ENCODE measurements at places on chromosomes 3 and 15.

DNA sequence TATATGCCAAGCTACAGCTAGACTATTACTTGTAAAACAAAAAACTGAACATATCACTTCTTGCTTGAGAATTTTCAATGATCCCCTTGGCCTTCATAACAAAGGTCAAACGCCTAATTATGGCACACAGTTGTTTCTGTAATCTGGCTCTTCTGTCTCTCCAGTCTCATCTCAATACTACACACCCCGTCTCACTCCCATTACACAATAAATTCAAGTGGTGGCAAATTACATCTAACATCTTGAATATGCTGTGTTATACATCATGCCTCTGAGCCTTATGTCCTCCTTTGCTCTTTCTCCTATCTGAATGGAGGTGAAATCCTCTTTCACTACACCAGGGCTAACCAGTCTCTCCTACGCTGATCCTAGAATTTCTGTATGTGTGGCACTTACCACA is 140.4 kb downstream of the TBL1XR1 start:
- DNase-seq: no peak

DNA sequence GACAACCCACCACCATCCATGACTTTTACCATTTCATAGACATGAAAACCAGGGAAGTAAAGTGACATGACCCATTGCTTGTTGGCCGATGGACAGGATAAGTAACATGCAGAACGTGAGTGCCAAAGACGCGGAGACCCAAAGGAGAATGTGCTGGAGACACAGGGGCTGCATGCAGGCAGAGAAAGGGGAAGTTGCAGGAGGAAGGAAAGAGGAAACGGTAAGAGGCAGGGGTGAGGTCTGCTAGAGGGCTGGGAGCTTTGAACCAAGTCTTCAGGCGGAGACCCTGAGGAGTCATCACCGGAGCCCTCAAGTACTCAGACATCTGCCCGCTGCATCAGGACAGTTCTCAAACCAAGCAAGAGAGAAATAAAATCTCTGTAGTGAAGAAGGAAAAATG is 34.9 kb downstream of the MAGEF1 start:
- no peak for DNase-seq

DNA sequence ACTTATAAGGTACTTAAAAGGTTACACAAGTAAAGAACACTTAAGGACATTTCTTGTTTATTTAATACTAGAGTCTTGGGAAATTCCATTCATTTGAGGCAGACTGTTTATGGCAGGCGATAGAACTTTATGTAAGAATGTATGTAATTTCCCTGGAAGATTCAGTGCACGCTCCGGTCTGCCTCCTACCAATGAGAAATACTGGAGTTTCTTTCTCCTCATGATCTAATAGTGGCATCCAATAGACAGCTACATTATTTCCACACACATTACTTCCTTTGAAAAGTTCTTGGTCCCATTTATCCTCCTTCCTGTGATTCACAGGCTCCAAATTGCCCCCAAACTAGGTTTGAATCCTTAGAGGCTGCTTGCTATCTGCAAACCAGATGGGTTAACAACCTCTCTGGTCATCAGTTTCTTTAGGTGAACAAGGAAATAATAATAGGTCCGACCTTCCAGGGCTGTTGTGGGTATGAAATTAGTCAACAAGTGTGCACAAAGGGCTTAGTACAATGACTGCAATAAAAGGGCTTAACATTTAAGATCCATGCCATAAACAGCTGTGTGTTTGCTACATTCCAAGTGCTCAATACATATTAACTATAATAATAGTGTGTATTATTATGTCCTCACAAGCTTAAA is 30.7 kb downstream of the EIF4E3 start:
- no peak for DNase-seq

DNA sequence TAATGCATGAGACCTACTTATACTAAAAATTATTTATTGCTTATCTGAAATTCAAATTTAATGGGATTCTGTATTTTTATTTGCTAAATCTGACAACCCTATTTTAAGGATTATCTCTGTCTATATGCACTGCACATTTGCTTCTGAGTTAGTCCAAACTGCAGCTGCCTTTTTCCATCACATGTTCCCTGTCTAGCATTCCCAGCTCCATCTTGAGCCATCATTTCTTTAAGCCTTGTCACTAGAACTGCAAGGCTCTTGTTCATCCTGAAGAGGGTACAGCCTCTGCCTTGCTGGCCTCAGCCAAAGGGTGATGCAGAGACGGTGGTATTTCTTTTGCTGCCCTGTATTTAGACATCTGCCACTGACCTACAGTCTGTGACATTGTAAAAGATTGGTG is 125.8 kb upstream of the STT3B start:
- no peak for DNase-seq

- no peak for DNase-seq
Measured at GRCh38 chr3:125386811-125387210, 11.7 kb upstream of the ZNF148 start.
